ENCODE measurements at places on chromosomes 2 and 18. TPM values are rescaled to one million over a fixed set of nuclear protein-coding genes. Genes with fewer than 3 reads are reported as not detected.

GRCh38 chr2:193350509-193350908, 1155.8 kb upstream of the TMEFF2 start:
- DNase-seq = no peak

DNA sequence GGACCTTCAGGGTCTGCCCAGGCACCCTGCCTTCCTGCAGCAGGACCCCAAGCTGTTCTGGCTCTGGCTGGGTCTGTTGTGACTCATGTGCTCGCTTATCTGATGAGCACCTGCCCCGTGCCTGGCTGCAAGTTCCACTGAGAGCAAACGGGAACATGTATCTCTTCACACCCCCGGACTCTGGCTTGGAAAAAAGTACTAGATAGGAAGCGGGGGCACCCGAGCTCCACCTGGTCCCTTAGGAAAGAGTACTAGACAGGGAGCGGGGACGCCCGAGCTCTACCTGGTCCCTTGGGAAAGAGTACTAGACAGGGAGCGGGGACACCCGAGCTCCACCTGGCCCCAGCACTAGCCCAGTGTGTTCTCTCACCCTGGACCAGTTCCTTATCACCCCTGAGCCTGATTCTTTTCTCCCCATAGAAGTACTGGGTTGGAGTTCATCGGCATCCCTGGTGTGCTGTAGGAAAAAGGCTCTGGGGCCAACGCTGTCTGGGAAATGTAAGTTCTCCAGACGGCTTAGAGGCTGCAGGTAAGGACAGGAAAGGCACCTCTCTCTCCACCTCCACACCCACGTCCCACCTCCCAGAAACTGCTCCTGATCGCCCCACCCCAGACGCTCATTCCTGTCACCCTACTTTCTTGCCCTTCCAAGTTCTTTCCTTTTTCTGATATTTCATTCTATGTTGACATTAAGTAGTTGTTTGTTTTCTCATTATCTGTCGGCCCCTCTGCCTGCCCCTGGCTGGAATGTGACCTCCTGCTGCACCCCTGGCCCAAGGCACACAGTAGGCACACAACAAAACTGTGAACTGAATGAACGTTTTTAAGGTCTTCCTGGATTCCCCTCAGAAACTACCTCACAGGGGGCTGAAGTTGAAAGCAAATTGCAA, 40.2 kb downstream of the HDAC4 start:
- DNase-seq = no peak

- no peak for DNase-seq
These were observed 2.1 kb upstream of the ZBTB14 start for GRCh38 chr18:5297597-5297996.

DNA sequence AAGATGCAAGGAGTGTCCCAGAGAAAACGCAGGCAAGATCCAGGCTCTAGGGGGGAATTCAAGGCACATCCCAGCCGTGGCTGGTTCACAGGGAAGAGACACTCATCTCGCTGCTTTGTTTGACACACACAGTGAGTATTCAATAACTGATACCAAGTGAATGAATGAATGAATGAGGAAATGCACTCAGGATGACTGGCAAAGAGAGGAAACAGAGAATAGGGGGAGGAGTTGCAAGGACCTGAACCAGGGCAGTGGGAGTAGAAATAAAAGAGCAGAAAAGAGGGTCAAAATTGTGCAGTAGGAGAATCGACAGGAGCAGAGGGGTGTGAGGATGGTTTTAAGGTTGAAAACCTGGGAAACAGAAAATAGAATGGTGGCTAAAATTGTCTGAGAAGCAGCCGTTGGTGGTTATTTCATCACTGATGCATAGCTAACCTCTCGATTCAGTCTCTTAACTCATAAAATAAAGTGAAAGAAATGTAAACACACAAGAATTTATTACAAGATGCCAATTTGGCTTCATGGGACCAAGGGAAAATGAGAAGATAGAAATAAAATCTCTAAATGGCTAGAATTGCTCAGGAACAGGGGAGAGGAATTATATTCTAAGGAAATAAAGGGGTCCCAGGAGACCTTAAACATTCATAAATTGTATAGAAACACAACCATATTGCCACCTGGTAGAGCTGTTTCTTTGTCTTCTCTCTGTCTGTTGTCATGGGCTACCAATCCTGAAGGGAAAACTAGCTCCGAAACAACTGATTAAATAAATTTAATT, 63.9 kb upstream of the PHLPP1 start:
- DNase-seq = no peak

DNA sequence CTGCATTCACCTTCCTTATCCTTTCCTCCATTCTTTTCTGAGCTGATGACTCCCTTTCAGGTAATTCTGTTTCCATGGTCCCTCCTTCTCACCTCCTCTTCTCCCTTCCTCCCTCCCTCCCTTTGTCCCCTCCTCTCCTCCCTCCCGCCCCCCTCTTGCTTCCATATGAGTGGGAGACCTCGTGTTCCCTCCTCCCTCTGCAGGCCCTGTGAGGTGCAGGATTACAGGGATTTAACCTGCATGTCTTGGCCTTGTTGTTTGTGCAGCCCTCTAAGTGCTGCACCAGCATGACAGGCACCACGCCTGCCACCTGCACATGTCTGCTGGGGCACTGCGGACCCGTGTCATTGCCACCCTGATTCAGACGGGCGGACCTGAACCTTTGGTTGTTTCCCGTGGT, 103.1 kb downstream of the SNTG2 start:
- no peak for DNase-seq

The TXNDC2 gene
- total RNA-seq = 0.35 TPM

The CTNNA2 gene
- total RNA-seq = not detected

The DQX1 gene
- 1.9 TPM for total RNA-seq

- DNase-seq = no peak
These were observed 93.7 kb downstream of the HS1BP3 start for GRCh38 chr2:20557226-20557625.

The ZFP36L2 gene
- 172 TPM for total RNA-seq

DNA sequence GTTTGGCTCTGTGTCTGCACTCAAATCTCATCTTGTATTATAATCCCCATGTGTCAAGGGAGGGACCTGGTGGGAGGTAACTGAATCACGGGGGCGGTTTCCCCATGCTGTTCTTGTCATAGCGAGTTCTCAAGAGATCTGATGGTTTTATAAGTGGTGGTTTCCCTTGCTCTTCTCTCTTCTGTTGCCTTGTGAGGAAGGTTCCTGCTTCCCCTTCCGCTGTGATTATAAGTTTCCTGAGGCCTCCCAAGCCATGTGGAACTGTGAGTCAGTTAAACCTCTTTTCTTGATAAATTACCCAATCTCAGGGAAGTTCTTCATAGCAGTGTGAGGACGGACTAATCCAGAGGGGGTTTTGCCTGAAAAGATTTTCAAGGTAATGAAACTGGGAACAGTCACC, 245.4 kb downstream of the GALR1 start:
- DNase-seq = no peak

DNA sequence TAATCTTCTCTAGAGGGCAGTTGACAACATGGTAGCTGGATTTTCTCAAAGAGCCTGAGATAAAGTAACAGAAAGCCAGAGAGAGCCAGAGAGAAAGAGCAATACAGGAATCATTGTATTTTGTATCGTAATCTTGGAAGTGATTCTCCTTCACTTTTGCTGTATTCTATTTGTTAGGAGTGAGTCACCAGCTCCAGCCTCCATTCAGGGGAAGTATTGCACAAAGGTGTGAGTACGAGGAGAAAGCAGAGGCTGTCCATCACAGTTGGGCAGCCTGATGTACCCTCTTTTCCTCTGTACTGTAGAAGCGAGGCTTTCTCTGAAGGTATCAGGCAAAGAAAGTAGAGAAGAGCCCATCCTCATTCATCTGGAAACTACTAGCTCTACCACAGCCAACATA, 176.8 kb downstream of the KCNS3 start:
- DNase-seq = no peak

DNA sequence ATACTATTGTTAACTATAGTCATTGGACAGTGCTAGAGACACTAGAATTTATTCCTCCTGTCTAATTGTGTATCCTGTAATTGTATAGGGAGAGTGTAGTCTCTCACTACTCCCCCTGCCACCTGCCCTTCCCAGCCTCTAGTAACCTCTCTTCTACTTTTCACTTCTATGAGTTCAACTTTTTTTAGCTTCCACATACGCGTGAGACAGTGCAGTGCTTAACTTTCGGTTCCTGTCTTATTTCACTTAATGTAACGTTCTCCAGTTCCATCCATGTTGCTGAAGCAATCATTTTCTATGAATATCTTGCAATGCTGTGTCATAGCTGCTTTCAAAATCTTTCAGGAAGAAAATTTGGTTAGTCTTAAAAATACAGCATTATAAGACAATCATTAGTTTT, 22.8 kb upstream of the RUFY4 start:
- no peak for DNase-seq

- DNase-seq = no peak
These were observed 44.6 kb downstream of the BAZ2B start for GRCh38 chr2:159571540-159572260.

GRCh38 chr18:79912409-79912991, 39.0 kb downstream of the SLC66A2 start:
- no peak for DNase-seq

DNA sequence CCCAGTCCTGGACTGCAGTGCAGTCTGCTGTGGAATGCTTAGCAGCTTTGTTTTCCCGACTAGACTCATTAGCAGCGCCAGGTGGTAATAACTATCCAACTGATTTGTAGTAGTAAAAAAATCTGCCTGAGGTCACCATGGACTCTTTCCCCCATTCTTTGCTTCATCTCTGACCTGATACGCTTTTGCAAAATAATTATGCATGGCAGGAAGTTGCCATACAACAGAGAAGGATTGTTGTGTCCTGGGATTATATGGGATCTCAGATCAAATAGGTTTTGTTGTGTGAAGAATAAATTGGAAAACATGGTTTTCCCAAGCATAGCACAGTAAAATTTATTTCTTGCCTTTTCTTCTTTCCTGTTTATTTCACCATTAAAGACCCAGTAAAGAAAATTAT, 72.4 kb upstream of the ATP5MC3 start:
- no peak for DNase-seq

GRCh38 chr2:65076345-65076710, 20.1 kb downstream of the CEP68 start:
- no peak for DNase-seq

GRCh38 chr18:55506074-55506473, 81.9 kb downstream of the TCF4 start:
- DNase-seq = no peak

DNA sequence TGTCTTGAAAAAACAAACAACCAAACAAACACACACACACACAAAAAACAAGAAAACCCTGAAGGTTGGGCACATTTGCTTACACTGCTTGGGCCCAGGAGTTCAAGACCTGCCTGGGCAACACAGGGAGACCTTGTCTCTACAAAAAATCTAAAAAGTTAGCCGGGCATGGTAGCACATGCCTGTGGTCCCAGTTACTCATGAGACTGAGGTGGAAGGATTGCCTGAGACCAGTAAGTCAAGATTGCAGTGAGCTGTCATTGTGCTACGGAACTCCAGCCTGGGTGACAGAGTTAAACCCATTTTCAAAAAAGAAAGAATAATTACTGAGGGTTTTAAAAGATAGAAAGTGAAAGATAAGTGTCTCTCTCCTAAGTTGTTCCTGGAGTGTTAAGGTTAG, 103.4 kb downstream of the MBD5 start:
- DNase-seq = no peak

- no peak for DNase-seq
These were observed 9.2 kb downstream of the HS6ST1 start for GRCh38 chr2:128309280-128310093.

GRCh38 chr2:166170356-166170755, 42.5 kb upstream of the SCN1A start:
- no peak for DNase-seq

- DNase-seq = no peak
These were observed 65.8 kb downstream of the PARD3B start for GRCh38 chr2:204611017-204611631.

DNA sequence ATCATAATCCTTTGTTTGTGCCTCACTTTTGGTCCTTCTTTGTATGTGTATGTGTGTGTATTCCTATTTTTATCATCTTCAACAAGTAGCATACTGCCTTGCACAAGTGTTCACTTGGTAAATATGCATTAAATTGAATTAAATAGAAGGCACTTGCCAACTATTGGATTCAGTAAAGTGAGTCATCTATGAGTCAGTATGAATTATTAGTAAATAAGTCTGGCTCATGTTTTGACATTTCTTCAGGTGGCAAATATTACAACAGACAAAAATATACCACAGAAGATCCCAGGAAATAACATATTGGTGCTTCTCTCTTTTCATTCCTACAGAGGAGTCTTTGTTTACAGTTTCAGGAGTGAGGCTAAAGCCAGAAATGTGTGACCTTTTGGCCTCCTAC, 84.1 kb downstream of the CDK15 start:
- no peak for DNase-seq

The TGFA gene
- total RNA-seq = 1.1 TPM

DNA sequence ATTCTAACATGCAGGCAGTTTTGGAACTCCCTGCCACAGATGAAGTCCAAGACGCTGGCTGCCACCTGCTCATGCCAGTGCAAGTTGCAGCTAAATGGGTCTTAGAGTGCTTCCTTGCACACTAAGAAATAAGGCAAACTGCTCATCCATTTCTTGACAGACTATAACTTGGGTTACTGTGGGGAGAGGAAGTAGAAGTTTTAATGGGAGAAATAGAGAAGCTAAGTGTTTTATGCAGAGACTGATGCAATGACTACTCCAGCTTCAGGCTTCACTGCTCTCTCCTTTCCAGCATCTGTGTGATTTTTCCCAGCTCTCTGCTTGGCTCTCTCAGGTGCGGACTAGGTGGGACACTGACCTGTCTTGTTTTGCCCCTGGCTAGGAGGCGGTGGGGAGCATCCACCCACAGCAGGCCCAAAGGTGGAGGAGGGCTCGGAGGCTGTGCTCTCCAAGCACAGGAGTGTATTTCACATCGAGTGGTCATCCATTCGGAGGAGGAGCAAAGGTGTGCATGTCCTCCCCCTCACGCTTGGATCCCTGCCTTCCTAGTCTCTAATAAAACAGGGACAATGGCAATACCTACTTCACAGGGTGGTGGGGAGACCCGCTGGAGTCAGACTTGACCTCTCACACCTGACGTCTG, 48.2 kb downstream of the SLC14A2 start:
- no peak for DNase-seq

- no peak for DNase-seq
These were observed 19.8 kb downstream of the YWHAQ start for GRCh38 chr2:9610781-9611548.

- no peak for DNase-seq
These were observed 38.9 kb downstream of the HIBCH start for GRCh38 chr2:190280565-190281350.

The ZC3H6 gene
- 6.9 TPM for total RNA-seq

DNA sequence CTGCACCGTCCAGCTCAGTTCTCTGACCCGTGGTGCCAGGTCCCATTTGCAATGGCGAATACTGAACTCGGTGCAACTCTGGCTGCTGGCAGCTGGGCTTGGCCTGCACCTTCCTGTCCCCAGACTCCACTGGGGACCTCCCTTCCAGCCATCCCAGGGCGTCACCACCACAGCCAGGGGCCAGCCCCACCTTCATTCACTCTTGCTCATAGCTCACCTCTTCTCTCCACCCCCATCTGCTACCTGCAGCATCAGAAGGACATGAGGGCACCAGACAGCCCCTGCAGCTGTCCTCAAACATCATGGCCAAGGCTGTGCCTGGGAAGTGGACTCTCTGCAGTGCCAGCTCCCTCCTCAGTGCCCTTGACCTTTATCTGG, 16.2 kb upstream of the ALPI start:
- no peak for DNase-seq

All from thoracic aorta (tissue), 2 donors.